ENCODE measurements at places on chromosomes 11 and 22.
A peak's percentile ranks its signal among the peaks of the same experiment; 100 is the strongest.

- DNase-seq, result no peak
These were observed 13.7 kb downstream of the PRR5L start for GRCh38 chr11:36309779-36310178.

DNA sequence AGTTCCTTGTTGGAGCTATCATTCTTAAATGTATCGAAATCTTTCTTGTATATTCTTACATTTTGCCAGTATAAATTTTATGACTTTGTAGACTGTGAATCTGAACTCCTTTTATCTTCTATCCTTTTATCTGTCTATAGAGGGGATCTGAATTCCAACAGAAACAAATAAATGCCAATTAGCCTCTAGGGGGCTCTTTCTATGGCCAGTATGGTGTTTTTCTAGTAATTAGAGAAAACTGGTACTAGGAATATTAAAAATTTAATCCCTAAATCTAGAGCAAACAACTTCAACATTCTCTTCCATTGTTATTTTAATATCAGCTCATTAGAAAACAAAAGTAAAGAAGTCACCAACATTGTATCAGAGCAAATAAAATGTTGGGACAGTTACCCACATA, 21.5 kb upstream of the CAT start:
- no peak for DNase-seq

GRCh38 chr11:120774591-120775386, 249.1 kb upstream of the TBCEL start:
- no peak for DNase-seq

DNA sequence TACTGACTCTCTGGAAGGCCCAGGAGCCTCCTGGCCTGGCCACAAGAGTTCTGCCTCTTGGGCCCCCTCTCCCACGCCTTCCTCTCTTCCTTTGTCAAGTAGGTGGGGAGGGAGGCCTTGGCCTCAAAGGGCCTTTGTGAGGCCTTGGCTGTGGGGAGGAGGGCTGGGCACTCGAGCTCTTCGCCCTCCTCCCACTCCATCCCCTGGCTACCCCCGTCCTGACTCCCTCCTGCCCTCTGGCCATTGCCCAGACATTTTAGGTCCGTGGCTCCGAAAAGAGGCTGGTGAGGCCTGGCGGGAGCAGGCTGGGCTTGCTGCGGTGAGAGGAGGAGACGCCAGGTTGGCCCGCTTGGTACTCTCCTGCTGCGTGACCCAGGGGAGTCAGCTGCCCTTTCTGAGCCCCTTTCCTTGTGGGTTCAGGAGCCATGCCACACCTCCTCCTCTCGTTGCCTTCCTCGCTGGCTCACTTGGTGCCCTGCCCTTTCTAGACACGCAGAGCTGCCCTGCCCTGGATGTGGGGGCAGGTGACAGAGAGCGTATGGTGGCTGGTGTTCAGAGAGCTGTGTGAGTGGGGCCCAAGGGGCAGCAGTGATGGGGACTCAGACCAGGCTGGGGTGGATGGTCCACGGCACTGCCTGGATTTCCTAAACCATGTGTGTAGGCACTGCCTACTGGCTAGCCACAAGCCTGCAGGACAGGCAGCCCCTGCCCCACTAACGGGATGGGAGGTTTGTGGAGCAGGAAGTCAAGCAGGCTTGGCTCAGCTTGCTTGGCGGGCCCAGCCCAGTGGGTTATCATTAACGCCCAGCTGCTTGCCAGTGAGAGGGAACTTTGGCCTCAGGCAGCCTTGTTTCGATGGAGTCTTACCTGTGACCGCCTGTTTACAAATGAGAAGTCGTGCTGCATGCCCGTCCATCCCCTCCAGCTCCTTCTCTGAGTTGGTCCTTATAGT, 15.8 kb upstream of the OMP start:
- no peak for DNase-seq

DNA sequence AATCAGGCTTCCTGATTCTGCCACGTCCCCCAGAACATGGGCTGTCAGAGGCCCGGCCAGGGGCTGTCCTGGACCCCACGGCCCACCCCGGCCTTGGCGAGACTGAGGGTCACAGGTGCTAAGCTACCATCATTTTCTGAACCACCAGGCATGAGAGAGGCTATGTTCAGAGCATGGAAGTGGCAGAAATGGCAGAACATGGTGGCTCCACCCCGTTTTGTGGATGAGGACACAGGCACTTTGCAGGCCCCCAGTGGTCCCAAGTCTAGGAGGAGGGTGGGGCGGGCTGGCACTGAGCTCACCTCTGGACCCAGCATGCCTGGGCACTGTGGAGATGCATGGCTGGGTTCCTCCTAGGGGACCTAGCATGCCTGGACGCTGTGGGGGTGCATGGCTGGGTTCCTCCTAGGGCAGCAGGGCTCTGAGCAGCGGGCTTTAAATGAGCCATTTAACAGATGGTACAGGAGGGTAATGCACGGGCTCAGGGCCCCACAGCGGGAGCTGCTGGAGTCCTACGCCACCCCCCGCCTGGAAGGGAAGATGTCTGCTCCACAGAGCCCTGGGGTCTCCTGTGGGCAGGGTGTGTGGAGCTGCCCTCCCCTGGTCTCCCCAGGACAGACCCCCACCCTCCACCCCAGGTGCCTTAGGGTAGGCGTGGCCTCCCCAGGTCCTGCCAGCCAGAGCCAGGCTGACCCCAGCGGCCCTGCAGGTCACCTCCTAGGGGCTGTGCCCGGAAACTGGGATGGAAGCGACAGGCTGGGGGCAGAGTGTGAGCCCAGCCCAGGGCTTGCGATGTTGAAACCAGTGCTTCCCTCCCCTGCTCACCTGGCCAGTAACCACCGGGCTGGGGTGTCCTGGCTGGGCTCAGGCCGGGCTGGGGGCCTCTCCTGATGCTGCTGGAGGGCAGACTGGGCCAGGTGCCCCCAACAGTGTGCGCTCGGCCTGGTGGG, 6.1 kb upstream of the MUC5AC start:
- no peak for DNase-seq

DNA sequence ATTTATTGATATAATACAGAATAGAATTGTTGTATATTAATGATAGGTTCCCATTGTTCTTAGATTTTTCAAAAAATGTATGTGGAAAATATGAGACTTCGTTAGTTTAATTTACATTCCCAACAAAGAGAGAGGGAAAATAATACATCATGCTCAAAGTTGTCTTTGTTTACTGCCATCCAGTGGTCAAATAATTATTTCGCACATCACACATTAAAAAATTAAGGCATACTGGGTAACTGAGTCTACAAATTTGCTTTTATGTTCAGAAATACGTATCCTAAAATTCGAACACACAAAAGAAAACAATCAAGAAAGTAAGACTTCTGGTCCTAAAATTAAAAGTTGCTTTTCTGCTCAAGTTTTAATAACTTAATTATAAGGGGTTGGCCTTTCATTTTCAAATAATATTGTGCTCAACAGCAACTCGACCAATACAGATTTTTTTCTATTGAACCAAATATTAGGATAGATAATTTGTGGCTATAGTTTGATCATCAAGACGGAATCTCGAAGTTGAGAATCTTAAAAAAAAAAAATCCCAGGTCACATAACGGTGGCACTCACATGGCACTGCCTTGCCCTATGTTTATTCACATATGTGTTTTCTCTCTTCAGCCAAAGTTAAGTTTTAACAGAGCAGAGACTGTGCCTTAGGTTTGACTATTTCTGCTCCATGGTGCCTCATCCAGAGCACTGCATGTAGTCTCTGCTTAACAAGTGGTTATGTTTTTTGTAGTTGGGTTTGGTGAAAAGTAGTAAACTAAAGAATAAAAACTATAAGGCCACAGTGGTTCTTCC, 12.3 kb downstream of the PDGFD start:
- DNase-seq, result peak; percentile 21

DNA sequence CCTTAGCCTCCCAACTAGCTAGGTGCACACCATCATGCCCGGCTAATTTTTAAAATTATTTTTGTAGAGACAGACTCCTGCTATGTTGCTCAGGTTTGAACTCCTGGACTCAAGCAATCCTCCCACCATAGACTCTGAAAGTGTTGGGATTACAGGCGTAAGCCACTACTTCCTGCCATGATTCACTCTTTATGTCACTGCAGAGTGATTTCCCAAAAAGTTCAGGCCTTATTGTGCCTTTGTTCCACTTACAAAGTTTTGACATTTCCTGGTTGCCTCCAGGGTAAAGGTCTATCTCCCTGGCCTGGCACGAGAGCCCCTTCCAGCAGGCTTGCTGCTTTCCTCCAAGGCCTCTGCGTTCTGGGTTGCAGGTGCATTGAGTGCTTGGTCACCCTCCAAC, 44.6 kb upstream of the RIC3 start:
- DNase-seq, result no peak

DNA sequence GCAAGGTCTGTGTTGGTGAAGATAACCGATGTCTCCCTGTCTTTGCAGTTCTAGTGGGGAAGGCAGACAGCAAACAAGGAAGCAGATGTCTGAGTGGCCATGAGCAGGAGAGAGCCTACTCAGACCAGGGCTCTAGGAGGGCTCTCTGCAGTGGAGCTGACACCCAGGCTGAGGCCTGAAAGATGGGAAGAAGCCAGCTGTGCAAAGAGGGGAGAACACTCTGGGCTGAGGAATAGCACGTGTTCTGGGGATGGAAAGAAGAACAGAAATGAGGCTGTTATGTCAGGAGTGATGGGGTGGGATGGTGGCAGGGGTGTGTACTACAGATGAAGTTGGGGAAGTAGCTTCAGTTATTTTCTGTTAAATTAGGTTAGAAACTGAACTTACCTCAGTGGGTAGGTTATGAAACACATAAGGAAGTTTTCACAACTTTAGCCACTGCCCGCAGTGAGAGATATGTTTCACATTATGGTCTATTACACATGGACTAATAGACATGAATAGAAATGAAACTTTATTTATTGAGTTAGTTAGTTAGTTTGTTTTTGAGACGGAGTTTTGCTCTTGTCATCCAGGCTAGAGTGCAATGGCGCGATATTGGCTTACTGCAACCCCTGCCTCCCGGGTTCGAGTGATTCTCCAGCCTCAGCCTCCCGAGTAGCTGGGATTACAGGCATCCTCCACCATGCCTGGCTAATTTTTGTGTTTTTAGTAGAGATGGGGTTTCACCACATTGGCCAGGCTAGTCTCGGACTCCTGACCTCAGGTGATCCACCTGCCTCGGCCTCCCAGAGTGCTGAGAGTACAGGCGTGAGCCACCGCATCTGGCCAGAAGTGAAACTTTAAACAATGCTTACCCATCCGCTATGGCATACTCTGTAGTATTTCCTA, 7.8 kb downstream of the DCPS start:
- no peak for DNase-seq

- DNase-seq, result peak; percentile 89
These were observed at the start of gene FXYD2 for GRCh38 chr11:117824571-117825537. Gene FXYD2, minus strand, starts transcription at chr11:117824744. Its CDS starts 66 bp downstream, at chr11:117824678.

- peak; percentile 57 for DNase-seq
These were observed 36.9 kb downstream of the CHRDL2 start for GRCh38 chr11:74694136-74694930.

GRCh38 chr11:34855021-34855753, 61.0 kb downstream of the APIP start:
- peak; percentile 67 for DNase-seq

DNA sequence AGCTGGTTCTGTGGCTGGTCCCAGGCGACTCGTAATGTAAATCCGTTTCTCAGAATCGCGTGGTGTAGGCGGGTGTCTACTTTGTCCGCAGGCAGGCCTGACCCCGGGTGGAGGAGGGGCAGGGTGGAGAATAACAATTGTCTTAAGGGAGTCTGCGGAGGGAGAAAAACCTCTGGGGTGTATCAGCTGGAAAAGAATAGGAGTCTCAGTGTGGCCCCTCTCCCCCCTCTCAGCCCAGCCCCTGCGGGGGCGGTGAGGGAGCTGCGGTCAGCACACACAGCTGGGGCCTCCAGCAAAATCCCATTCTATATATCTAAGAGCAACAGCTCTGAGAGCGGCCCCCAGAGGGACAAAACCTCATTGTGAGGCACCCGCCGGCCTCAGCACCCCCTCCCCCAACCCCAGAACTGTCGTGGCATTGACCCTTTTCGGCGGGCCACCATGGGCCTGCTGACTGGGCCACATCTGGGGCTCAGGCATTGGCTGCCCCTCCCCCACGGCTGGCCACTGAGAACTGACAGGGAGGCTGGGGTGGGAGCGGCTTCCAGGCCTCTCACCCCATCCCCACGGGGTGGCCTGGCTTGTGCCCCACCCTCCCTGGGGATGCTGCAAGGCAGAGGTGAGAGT, 2.7 kb upstream of the MYRF start:
- no peak for DNase-seq

GRCh38 chr22:28930357-28931007, 47.1 kb downstream of the ZNRF3 start:
- DNase-seq, result peak; percentile 97

DNA sequence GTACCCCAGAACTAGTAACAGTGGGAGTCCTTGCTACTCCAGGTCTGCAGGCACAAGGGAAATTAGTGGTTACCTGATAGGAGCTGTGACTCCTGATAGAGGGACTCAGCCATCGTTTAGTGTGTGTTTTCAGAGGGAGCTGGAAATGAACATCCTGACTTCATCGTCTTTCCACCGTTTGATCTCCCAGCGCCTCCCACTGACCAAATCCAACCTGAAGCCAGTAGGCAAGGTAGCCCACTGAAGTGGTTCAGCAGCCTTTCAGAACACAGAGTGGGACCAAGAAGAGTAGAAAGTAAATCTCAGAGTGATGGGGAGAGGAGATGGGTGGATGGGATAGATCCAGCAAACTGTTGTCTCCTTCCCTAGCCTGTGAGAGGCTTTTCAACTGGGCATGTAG, 385.9 kb downstream of the INSC start:
- no peak for DNase-seq

GRCh38 chr11:84215672-84216071, 929.5 kb upstream of the CCDC90B start:
- DNase-seq, result no peak

- DNase-seq, result no peak
These were observed 30.7 kb upstream of the CPT1A start for GRCh38 chr11:68872216-68873003.

GRCh38 chr11:64726211-64726641, 3.2 kb upstream of the NRXN2 start:
- no peak for DNase-seq

DNA sequence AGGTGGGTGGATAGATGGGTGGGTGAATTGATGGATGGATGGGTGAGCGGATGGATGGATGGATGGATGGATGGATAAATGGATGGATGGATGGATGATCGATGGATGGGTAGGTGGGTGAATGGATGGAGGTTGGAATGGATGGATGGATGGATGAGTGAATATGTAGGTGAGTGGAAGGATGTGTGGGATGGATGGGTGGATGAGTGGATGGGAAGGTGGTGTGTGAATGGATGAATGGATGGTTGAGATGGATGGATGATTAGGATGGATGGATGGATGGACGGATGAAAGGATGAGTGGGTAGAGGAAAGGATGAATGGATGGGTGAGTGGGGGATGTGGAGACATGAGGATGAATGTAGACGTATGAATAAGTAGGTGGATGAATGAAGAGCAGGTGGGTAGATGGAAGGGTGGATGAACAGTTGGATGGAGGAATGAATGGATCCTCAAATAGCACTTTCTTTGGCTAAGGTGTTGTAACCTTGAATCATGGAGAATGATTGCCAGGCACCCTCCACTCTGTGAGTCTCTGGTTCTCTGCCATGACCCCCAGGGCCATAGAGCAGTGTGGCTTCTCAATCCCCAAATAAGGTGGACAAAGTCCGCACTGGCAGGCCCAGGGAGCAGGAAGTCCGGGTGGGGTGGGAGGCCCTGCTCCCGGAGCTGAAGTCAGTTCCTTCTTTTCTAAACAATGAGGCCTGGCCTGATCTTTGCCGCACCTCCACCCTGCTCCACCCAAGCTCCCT, 36.9 kb downstream of the IGF2 start:
- no peak for DNase-seq

GRCh38 chr11:45664376-45665205, 831 bp downstream of the CHST1 start:
- DNase-seq, result no peak

GRCh38 chr22:19394274-19395050, 37.1 kb downstream of the HIRA start:
- no peak for DNase-seq

GRCh38 chr22:48722661-48723060, 1105.0 kb downstream of the BRD1 start:
- no peak for DNase-seq

Measured in renal cortical epithelial cell (primary cell).